Astrocyte of the hippocampus (primary cell): ENCODE measurements at places on chromosomes 16 and 17.

DNA sequence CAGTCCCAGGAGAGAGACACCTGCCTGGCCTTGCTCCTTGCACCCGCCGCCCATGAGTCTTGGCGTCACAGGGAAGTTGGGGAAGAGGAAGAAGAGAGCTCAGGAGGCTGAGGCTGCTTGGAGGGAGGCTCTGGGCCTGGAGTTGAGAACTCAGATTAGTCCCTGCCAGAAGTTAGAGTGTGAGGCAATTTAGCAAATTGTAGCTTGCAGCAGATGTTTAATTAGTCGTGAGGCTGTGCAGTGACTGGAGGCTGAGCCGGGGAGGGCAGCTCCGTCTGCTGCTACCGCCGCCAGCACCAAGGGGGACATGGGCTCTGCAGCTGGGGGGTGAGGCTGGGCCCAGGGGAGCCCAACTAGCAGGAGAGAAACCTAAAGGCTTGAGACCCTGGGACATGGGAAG is 738.3 kb upstream of the EEF2KMT start:
- DNase-seq = no peak

GRCh38 chr17:40024901-40025300 is 9.7 kb downstream of the CSF3 start:
- DNase-seq = no peak

GRCh38 chr16:79261481-79261940 is 339.0 kb downstream of the MAF start:
- no peak for DNase-seq

DNA sequence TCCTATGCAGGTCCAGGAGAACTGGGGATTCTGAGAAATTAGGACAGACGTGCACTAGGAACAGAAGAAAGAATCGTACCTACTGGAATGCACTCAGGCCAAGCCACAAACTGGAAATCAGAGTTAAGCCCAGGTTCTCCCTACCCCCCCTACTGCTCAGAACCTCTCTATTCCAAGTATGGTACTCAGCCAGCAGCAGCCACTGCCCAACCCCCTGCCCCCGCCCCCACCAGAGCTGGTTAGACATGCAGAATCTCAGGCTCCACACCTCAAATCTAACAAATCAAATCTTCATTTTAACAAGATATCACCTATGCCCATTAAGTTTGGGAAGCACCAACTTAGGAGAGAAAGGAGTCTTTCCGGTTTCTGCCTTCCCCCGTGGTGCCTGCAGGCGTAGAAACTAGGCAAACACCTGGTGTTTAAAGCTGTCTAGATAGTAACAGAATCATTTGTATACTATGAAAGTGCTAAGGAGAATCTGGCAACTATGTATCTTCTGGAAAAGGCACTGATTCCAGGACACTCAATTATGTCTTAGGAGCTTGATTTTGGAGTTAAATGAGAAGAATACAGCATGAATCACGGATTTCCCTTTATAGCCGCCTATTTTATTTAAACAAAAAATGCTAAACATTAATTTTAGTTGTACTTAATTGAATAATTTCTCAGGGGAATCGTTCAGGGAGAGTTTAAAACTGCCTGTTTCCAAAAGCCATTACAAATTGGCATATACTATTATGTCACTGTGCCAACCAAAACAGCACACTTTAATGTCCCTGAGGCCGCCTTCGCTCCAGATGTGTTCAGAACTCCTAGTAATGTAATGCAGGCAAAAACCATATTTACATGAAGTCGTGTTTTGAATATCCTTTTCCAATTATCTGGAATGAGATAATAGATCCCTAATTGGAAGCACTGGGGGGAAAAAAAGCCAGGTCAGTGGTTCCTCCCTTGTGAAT is 166.5 kb downstream of the STX8 start:
- DNase-seq = no peak

DNA sequence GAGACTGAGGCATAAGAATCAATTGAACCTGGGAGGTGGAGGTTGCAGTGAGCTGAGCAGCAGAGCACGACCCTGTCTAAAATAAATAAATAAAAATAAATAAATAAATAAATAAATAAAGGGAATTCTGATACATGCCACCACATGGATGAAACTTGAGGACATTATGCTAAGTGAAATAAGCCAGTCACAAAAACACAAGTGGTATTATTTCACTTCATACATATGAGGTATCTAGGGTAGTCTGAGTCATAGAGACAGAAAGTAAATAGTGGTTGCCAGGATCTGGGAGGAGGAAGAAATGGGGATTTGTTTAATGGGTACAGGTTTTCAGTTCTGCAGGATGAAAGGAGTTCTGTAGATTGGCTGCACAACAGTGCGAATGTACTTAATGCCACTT is 16.3 kb downstream of the PIPOX start:
- DNase-seq = peak; percentile 74

GRCh38 chr16:89114159-89114981 is 20.7 kb downstream of the ACSF3 start:
- peak; percentile 65 for DNase-seq
